ENCODE measurements at places on chromosomes 3 and 15.

- DNase-seq, result no peak
Measured at GRCh38 chr15:45855210-45855906, 220.5 kb downstream of the SQOR start.

DNA sequence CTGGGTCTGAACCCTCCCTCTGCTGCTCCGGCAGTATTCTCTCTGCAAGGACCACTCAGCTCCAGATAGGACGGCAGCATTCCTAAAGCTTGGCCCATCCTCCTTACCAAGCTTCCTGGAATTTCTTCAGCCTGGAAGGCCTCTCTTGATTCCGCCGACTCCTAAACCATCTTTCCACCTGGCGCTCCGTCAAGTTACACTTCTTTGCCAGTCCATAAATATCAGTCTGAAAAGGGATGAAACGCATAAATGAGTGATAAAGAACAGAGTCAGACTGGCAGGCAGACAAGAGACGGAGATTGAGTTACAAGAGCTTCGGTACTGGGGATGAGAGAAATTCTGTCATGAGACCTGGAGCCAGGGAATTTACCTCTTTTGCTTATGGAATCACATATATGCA, 44.3 kb downstream of the CERS3 start:
- no peak for DNase-seq

GRCh38 chr15:98942431-98942830, 65.2 kb downstream of the PGPEP1L start:
- DNase-seq, result no peak

DNA sequence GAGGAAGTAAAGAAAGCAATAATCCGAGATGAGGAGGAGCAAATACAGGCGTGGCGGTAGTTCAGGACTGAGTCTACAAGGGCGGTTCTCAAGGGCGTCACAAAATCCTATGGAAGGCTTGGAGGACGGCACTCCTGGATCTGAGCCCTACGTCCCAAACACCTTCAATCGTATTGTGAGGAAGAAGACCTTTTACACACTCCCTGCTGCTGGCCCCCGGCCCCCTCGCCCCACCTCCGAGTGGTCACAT, 747 bp downstream of the PLD1 start:
- DNase-seq, result no peak

DNA sequence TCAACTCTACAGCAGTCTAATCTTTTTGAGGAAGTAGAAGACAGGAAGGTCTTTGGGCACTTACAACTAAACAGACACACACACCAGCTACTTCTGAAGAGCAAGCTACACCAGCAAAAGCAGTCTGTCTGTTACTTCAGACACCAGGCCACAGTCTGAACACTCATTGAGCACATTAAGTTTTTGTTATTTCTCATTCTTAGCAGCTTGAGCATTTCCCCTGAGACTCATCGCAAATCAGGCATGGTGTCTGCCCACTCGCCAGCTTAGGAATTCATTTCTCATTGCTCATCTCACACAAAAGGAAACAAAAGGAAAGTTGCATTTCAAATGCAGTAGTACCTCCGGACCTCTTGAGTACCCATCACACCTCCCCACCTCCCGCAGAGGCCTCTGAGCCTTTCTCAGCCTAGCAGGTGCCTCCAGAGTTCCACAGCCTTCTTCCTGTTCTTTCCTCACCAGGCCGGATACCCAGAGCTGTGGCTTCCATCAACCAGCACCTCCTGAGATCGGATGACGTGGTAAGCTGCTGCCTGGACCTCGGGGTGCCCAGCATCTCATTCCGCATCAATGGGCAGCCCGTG, 302.0 kb downstream of the RYR3 start:
- no peak for DNase-seq
